ENCODE measurements at places on chromosomes 3 and 15. TPM values are rescaled to one million over a fixed set of nuclear protein-coding genes. Genes with fewer than 3 reads are reported as not detected.

LYZL4 gene
- not detected for total RNA-seq

GOLGA6L22 gene
- not detected for total RNA-seq

UBL7 gene
- total RNA-seq: 33.3 TPM

ZNF501 gene
- total RNA-seq: 2.1 TPM

CFAP44 gene
- total RNA-seq: 12.8 TPM

FBLN2 gene
- total RNA-seq: 31.4 TPM

ARL14 gene
- total RNA-seq: 20.2 TPM

LIPC gene
- total RNA-seq: 0.40 TPM

LRTM1 gene
- total RNA-seq: not detected

ATP10A gene
- 7.4 TPM for total RNA-seq

XCR1 gene
- not detected for total RNA-seq

ACP3 gene
- total RNA-seq: 3.9 TPM

ADGRG7 gene
- 111 TPM for total RNA-seq

IMPG2 gene
- total RNA-seq: 0.83 TPM

ZNF385D gene
- 2.2 TPM for total RNA-seq

ZBBX gene
- not detected for total RNA-seq

TGM4 gene
- not detected for total RNA-seq

KLF15 gene
- 9.1 TPM for total RNA-seq

MUSTN1 gene
- 16.2 TPM for total RNA-seq

GALNT15 gene
- total RNA-seq: 196 TPM

MAGEL2 gene
- not detected for total RNA-seq

SLC9C1 gene
- total RNA-seq: 0.67 TPM

LRRC15 gene
- total RNA-seq: not detected

PLXND1 gene
- total RNA-seq: 56.0 TPM

MINAR1 gene
- total RNA-seq: 0.66 TPM

SIDT1 gene
- 105 TPM for total RNA-seq

RETNLB gene
- total RNA-seq: 10.2 TPM

IQCF6 gene
- not detected for total RNA-seq

CD96 gene
- 11.0 TPM for total RNA-seq

DYNLT2B gene
- total RNA-seq: not detected

SLCO3A1 gene
- 5.4 TPM for total RNA-seq

CKMT1B gene
- total RNA-seq: 120 TPM

PDE12 gene
- total RNA-seq: 20.7 TPM

GRK7 gene
- total RNA-seq: not detected

INSYN1 gene
- 2.2 TPM for total RNA-seq

CRYGS gene
- total RNA-seq: 7.2 TPM

PDE8A gene
- 109 TPM for total RNA-seq

MOBP gene
- total RNA-seq: not detected

Measured in Peyer's patch (tissue), 4 donors.